ENCODE measurements at places on chromosomes 11 and 22.

- DNase-seq, result no peak
These were observed 707.9 kb upstream of the ANO5 start for GRCh38 chr11:21485006-21485405.

DNA sequence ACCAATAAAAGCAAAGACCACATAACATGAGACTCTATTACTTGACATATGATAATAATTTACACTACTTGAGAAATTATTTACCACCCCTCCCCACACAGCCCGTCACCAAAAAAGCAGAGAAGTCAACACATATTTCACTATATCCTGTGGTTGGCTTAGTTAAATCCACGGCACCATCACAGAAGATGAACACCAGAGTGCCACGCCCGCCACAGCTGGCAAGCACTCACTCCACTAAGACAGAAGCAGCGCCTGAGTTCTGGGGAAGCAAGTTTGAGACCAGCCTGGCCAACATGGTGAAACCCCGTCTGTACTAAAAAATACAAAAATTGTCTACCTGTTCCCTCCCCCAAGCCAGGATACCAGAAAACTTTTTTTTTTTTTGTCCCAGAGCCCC, 53.1 kb downstream of the PACSIN2 start:
- DNase-seq, result no peak

DNA sequence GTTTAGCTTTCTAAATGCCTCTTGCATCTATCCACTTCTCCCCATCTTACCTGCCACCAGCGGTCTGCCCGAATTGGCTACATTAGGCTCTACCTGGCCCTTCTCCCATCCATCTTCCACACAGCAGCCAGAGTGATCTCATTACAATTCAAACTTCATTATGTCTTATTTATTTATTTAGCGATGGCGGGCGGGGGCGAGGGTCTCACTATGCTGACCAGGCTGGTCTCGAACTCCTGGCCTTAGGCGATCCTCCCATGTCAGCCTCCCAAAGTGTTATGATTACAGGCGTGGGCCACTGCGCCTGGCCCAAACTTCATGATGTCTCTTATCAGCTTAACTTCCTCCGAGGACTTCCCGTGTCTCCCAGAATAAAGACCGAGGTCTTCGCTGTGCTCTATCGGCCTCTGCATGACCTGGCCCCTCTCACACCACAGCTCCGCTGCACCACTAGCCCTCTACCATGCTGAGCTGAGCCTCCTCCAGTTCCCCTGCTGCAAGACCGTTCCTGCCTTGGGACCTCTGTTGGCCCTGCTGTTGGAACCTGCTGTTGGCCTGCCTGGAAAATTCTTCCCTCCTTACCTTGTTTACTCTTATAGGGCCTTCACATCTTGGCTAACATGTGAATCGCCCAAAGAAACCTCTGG, 870 bp upstream of the CTTN start:
- DNase-seq, result peak; percentile 2

- DNase-seq, result peak; percentile 49
These were observed 649.7 kb downstream of the METTL15 start for GRCh38 chr11:28757725-28758515.

GRCh38 chr11:92211576-92212167, 12.9 kb upstream of the FAT3 start:
- no peak for DNase-seq

DNA sequence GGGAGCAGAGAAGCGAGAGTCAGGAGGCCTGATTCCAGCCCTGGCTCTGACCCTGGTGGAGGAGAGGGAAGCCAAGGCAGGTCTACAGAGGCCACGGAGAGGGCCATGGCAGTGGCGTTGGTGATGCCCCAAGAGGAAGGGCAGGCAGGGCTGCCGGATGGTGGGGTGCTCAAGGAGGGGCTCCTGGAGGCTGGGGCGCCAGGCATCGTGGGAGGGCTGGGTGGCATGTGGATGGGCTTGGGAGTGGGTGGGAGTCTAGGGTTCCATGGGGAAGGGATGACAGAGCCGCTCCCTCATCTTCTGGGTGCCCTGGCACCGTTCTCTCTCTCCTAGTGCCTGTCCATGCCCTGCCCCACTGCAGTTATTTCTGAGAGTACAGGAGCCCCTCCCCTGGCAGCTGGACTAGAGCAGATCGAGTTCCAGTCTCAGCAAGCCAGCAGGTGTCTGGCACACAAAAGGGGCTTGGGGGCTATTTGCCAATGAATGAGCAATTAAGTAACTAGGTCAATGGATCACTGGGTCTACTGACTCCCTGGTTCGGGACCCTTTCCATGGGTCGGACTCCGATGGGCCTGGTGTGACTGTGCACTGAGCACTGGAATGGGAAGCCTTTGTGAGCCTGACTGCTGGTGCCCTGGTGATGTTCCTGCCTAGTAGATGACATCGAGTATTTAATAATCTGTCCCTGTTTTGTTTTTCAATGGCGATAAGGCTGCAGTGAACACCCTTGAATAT, 570.0 kb downstream of the TBC1D22A start:
- DNase-seq, result no peak

DNA sequence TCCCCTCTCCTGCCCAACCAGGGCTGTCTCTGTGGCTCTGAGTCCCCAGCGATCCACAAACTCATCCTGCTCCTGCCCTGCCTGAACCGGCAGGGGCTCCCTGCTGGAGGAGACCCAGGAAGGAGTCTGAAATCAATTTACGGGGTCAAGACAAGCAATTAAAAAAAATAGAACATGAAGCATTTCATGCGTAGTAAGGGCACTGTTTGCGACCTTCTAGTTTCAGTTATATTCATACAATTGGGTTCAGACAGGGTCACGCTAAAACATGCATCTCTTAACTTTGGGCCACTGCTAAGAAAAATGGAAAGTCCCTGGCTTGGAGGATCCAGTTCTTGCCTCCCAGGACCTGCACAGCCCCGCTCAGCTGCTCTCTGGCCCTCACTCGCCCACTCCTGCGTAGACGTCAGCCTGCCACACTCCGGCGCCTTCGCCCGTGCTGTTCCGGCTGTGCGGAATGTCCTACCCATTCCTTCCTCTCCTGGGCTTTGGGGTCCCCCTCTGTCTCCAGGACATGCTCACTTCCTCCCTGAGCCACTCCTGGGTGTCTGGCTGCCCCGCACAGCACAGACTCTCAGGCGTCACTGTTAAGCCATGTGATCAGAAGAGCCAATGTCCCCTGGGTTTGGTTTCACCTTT, 12.8 kb downstream of the NFAM1 start:
- DNase-seq, result no peak

DNA sequence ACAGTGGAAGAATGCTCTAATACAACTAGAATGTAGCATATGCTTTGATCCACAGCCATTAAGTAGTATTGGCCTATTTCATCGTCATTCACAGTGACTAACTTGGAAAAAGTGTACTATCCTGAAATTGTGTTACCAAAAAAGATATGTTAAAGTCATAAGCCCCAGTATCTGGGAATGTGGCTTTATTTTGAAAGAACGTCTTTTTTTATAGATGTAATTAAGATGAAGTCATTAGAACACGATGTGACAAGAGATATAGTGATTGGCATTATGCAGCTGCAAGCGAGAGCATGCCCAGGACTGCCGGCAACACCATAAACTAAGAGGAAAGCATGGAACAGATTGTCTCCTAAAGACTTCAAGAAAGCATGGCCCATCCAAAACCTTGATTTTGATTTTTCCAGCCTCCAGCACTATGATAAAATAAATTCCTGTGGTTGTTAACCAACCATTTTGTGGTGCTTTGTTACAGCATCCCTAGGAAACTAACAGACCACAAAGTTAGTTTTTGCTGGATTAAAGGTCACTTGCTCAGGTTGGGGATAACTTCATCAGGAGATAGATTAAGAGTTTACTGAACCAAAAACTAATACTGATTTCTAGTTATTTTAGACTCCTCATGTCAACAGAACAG, 870.6 kb upstream of the LRRC4C start:
- no peak for DNase-seq

- DNase-seq, result no peak
These were observed 2.1 kb downstream of the GAL3ST3 start for GRCh38 chr11:66046901-66047300.

- no peak for DNase-seq
These were observed 883.9 kb downstream of the BRD1 start for GRCh38 chr22:48943567-48944432.

GRCh38 chr22:19576460-19577421, 52.5 kb upstream of the CLDN5 start:
- no peak for DNase-seq

GRCh38 chr22:36808721-36809344, 8.0 kb downstream of the PVALB start:
- no peak for DNase-seq

Data from astrocyte of the cerebellum (primary cell).